ENCODE measurements at places on chromosomes 1 and 21.
A peak's percentile ranks its signal among the peaks of the same experiment; 100 is the strongest.

GRCh38 chr1:19476450-19477190, 8.7 kb downstream of the CAPZB start:
- DNase-seq: no peak

DNA sequence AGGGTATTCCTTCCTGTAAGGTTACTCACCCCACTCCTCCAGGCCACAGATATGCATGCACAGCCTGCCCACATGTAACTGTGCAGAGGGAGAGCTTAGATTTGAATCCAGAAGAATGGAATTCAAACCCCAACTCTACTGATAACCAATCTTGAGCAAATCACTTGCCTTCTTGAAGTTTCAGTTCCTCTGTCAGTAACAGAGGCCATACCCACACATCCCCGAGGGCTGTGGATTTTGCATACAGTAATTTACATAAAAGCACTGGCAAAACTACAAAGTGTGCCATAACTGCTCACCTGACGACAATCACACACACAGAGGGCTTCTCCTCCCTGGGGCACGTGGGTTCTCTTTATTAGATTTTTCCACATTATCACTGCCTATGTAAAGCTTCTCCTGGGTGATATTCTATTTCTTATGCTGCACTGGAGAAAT, 18.6 kb downstream of the CD247 start:
- DNase-seq: no peak

- no peak for DNase-seq
Observed at GRCh38 chr1:245469734-245470133, 314.9 kb downstream of the KIF26B start.

GRCh38 chr1:39573736-39574624, 2.6 kb downstream of the PABPC4 start:
- DNase-seq: no peak

DNA sequence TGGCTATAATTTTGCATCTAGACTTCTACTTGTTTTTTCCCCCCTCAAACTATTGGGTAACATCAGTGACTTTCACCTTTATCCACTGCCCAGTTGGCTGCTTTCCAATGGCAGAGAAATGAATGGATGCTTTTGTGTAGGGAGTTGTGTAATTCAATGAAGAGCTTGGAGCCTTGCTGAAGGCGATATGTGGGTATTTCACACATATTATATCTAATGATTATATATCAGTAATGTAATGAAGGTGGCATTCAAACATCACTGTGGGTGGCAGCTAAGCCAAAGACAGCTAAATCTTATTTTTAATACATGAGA, 81.2 kb downstream of the TGFB2 start:
- no peak for DNase-seq

GRCh38 chr1:42340093-42340492, 5.1 kb upstream of the FOXJ3 start:
- peak; percentile 100 for DNase-seq

DNA sequence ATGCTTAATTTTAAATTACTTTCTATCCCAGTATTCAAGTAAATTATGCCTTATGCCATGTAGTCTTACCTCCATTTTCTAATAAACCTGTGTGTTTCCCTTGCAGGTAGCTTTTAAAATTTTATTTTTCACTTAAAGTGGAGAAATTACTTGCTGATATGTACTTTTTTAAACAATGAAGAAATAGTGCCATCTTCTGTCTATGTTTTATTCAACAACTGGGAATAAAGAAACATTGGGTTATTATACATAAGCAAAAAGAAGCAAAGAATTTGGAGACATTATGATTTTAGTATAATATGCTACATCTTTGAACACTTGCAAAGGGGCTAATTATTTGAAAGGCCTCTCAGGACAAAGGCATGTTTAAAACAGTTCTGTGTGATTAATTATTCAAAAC, 1912.9 kb downstream of the MRPL39 start:
- no peak for DNase-seq

GRCh38 chr1:34166191-34166624, 1.2 kb upstream of the CSMD2 start:
- DNase-seq: no peak

DNA sequence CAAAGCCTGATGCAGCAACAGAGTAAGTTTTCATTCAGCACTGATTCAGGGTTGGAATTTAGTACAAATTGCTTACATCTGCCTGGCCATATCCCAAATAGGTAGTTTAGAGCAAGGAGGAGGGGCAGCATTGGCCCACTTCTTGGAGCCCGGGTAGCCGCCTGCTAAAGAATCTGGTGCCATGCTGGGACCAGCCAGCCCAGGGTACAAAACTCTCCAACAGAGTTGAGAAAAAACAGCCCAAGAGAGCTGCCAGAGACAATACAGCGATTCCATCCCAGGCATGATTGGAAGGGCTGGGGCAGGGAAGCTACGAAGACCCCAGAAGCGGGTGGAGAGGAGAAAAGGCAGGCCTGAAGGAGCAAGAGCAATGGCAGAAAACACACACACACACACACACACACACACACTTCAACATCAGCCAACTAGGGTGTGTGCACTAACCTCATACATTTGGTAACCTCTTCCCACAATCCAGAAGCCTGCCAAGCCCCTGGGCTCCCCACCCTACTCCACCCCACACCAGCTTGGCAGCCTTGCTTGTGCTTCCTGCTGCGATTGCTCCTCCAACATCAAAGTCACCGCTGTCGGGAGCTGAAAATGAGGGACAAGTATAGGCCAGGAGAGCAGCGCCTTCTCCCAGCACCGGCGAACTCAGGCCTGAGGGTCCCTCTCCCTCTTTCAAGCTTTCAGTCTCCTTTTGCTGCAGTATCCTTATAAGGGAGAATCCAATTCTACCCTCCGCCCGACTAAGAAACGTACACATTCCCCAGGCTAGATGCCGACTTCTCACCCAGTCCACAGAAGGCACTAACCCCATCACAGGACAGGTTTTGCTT, 1.2 kb downstream of the PIK3C2B start:
- DNase-seq: no peak

DNA sequence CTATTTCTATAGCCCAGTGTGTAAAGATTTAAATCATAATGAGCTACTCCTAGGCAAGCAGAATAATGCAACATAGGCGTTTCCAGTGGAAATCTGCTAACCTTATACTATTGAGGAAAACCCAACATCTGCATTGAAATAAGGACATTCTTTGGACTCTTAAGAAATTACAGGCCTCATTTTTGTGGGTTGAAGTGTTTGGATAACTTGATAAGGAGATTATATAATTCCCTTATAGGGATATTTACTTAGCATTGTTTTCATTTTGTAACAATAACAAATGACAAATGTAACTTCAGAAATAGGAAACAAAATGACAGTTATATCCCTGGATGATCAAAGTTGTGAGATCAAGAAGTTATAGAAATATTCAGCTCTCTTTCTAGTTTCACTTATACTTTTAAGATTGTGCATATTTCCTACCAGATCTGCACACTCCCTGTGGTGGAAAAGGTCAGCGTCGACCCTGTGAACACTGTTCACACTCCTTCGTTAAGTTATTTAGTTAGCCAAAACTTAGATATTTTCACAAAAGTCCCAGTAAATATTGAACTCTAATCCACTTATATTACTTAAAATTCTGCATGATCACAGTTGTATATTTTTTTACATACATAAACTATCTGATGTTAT, 284.4 kb upstream of the C1orf105 start:
- DNase-seq: no peak

DNA sequence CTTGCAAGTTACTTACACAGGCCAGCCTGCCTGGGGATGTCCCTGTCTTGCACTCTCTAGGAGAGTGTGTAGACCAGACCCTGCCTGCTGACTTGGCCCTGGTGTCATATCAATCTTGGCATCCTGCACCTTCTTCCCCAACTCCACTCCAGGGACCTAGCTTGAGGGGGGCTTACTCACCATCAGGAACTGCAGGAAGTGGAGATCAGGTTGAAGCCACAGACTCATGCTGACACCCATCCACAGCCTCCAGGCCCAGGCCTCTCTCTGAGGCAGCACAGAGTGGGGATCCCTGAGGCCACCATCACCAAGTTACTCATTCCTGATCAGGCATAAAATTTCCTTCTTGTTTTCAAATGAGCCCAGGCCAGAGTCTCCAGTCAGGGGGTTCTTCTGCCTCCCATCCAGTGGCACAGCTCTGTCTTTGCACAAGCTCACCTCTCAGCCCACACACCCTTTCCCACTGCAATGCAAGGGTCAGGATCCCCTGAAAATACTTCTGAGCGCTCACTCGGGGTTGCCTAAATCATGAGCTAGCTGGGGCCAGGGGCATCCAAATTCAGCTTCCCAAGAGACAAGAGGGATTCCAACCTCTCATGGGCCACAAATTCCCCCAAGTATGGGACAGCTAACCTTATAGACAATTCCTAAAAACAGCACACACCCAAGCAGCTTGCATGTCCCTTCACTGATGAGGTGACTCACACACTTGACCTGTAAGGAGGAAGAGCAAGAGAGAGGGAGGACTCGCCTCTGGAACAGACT, 33.5 kb downstream of the CSMD2 start:
- DNase-seq: no peak

DNA sequence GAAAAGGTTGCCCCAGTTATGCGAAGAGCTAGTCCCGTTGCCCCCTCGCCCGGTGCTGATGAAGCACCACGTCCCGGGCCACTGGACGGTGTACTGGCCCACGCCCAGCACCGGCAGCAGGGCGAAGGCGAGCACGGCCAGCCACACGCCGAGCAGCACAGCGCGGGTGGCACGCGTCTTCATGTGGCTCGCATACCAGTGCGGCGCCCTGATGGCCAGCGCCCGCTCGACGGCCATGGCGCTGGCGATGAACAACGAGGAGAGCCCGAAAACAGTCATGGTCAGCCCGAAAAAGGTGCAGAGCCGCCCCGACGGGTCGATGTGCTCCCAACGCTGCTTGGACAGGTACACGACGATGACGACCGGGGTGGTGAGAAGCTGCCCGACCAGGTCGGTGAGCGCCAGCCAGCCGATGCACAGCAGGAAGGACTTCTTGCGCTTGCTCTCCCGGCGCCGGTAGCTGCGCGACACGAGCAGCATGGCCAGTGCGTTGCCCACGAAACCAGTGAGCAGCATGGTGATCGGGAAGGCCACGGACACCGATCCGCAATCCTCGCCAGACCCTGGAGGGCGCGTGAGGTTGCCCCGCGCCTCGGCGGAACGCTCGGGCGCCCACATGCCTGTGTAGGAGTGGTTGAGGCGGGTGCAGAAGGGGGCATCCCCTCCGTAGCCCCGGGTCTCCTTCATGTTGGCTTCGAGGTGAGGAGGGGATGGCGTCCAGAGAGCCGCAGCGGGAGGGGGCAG, 553 bp downstream of the PTGER3 start:
- DNase-seq: no peak

DNA sequence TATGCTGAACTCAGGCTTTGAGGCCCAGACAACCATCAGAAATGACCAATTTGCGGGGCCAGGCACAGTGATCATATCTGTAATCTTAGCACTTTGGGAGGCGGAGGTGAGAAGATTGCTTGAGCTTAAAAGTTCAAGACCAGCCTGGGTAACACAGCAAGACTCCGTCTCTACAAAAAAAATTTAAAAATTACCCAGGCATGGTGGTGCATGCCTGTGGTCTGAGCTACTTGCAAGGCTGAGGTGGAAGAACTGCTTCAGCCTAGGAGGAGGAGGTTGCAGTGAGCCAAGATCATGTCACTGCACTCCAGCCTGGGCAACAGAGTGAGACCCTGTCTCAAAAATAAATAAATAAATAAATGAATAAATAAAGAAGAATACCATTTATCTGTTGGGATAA, 156.5 kb downstream of the EIF4G3 start:
- no peak for DNase-seq

- no peak for DNase-seq
Observed at GRCh38 chr1:115411371-115412063, 73.5 kb upstream of the NGF start.

DNA sequence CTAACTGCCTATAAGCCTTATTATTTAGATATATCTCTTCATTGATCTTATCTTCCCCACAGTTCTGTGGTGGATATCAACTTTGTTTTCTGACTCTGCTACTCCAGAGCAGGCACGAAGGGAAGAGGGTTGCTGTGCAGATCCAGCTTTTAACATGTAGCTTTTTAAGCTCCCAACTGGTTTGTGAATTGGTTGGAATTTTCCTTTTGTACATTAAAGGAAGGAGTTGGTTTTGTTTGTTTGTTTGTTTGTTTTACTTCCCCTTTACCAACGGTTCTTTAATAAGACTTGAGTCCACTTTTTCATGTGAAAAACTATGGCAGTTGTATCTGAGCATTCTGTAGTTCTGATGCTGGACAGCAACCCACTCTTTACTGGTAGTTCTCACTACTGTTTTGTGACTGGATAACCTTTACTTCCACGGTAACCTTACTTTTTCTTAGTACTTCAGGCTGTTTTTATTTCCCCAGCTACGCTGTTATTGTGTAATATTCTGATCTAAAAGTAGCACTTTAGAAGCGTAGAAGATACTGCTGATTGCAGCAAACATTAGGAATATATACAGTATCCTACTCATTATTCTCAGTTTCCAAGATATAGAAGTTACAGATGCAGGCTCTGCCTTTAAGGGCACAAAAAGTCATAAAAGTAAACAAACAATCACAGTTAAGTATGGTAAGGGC, 1.6 kb downstream of the GNPAT start:
- DNase-seq: no peak

DNA sequence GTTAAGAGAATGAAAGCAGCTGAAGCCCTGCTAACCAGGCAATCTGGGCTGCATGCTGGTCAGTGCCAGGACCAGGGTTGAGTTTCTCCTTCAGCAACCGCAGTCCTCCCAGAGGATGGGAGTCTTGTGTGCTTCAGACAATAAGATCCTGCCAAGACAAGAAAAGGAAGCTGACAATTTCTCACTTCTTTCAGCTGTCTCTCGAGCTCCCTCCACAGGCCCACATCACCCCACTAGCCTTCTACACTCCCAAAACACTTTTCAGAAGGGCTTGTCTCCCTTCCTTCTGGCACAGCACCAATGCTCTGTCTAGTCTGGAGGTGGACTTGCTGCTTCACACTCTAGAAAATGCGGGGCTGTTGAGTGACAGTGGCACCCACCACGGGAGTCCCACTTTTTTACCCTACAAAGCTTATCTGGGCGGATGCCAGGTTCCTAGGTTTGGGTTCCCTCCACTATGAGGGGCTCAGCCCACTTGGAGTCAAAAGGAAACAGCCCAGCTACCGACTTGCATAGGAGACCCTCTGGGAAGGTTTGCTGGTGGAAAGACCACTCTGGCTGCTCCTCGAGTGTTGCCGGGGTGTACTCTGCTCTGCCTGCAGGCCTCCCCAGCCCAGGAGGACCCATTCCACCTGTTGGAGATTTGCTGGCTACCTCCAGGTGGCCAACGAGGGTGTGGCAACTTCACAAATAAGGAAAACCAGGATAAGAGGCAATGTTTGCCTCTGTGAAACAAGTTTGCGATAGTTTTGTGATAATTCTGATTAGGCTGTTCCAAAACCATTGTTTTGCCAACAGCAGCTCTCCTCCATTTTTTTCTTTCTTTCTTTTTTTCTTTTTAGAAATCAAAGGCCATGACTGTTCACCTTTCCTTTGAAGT, 68.9 kb downstream of the TENT5C start:
- DNase-seq: no peak

- DNase-seq: no peak
Observed at GRCh38 chr21:25956993-25957714, 213.4 kb downstream of the APP start.

Measured in SHP77 treated with DMSO at 0.1 percent for 48 hours (cell line).